ENCODE measurements at places on chromosomes 5 and 9. TPM values are rescaled to one million over a fixed set of nuclear protein-coding genes. Genes with fewer than 3 reads are reported as not detected.

C9 gene
- total RNA-seq: not detected

PCDHGB3 gene
- 15.4 TPM for total RNA-seq

FBP2 gene
- not detected for total RNA-seq

GZMA gene
- total RNA-seq: 1.6 TPM

SLC4A9 gene
- not detected for total RNA-seq

ARL10 gene
- 10.4 TPM for total RNA-seq

GRCh38 chr9:130701059-130702022 is 7.8 kb downstream of the EXOSC2 start:
- peak overlapping the region; percentile 19 for H3K27ac ChIP-seq
- DNase-seq: peak; percentile 45
- no peak overlapping the region for H3K4me3 ChIP-seq
- H3K27me3 ChIP-seq: no peaks in the 10 kb centered on the region
- H3K36me3 ChIP-seq: peaks cover 24% of the 10 kb centered on the region

DNA sequence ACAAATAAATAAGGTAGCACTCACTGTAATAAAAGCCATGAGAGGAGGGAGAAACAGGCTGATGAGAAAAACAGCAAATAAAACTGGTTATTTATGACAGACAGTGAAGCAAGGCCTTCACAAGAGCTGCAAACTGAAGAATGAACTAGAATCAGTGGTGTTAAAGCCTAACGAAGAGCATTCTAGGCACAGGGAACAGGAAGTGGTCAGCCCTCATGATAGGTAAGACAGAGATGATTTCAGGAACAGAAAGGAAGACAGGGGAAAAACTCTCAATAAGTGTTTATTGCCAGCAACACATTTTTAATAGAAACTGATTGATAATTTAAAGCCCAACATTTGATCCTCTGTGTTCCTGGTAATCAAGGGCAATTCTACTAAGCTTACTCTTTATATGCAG is 124.5 kb downstream of the EDIL3 start:
- no peaks in the 10 kb centered on the region for H3K27me3 ChIP-seq
- DNase-seq: no peak
- H3K27ac ChIP-seq: no peak overlapping the region
- H3K36me3 ChIP-seq: no peaks in the 10 kb centered on the region

DNA sequence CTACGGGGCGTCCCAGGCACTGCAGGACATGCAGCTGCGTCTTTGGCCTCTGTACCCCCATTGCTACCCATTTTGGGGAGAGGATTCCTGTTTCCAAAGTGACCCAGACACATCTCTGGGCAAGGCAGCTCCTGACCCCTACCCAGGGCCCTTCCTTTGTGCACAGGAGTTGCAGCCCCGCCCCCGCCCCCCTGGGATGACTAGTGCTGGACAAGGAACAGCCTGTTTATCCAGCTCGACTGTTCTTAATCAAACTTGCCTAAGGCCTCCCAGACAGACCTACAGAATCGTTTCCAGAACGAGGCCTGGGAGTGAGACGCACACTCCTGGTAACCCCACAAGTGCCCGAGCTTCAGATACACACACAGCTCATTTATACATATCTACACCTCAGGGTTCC is 13.2 kb downstream of the DIPK1B start:
- no peak for DNase-seq
- H3K4me3 ChIP-seq: no peak overlapping the region
- peaks cover 21% of the 10 kb centered on the region for H3K36me3 ChIP-seq
- H3K27me3 ChIP-seq: no peaks in the 10 kb centered on the region
- H3K4me1 ChIP-seq: peaks cover 8% of the 10 kb centered on the region
- H3K27ac ChIP-seq: no peak overlapping the region

DNA sequence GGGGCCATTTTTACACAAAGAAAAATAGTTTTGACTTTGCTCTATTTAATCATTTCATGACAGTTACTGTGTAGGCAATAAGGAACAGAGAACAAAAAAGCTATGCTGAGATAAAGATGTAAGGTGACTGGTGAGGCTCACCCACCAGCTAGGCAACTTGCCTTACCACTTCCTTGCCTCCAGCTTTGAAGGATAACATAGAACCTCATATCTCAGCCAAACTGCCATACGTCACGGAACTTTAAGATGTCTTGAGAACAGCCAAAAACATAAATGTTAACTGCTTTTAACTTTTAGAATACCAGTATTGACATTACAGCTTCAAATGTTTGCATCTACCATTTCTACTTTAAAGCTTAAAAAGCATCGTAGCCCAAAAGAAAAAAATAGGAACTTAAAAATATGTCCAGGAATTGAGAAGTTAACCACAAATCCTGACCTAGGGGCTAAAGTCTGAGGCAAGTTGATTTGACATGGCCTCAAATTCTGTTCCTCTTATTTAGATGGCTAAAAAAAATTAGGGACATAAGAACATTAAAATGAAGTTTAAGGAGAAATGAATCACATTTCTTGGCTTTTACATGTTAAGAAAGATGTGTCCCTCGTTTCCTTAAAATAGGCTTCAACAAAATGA is 7.7 kb upstream of the GCNT4 start:
- no peaks in the 10 kb centered on the region for H3K4me1 ChIP-seq
- no peak for DNase-seq
- no peaks in the 10 kb centered on the region for H3K27me3 ChIP-seq
- H3K4me3 ChIP-seq: no peak overlapping the region

DNA sequence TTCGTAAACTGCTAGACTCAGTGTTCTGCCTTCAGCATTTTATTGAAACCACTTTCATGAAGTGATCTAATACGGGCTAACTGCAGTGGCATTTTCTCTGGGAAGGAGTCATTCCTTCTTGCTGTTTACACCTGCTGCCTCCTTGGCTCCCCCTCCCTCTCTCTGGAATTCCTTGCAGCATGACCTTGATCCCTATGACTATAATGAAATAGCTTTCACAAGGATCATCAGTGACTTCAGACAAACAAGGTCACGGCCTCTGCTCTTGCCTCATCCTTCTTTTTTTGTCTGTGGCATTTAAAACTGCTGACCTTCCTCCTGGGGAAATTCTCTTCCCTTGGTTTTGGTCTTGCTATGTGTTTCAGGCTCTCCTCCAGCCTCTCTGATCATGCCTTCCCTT is 90.2 kb downstream of the ZNF462 start:
- no peaks in the 10 kb centered on the region for H3K27me3 ChIP-seq
- no peak overlapping the region for H3K27ac ChIP-seq
- no peak for DNase-seq
- H3K4me3 ChIP-seq: no peak overlapping the region
- no peaks in the 10 kb centered on the region for H3K36me3 ChIP-seq

- DNase-seq: no peak
- no peaks in the 10 kb centered on the region for H3K36me3 ChIP-seq
- peak within 1 kb of the TSS; percentile 68 for H3K4me3 ChIP-seq
- H3K27ac ChIP-seq: no peak within 1 kb of the TSS
- no peaks in the 10 kb centered on the region for H3K4me1 ChIP-seq
- H3K27me3 ChIP-seq: no peaks in the 10 kb centered on the region
Observed at GRCh38 chr9:214648-215493, at the start of gene DOCK8. DOCK8 (plus strand) TSS chr9:214865; CDS start chr9:214977, 112 bp downstream.

DNA sequence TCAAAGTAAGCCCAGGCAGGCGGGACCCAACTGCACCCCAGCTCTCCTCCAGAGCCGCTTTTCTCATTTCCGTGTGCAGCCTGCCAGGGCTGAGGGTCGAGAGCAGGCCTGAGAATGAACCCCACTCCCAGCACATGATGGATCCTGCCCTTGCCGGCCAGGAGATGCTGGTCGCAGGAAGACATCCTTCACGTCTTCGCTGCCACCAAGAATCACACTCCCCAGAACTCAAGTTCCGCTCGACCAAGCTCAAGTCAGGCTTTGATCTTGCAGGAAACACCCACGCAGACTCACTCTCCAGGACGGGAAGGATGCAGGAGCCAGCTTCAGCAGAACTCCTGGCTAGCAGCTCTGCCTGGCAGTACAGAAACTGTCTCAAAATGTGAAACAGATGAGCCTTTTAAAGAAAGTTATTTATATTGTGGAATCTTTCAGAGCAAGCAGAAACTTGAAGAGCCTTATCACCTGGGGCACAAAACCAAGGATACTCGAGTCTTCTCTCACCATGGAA is 102.4 kb downstream of the ROR2 start:
- H3K36me3 ChIP-seq: no peaks in the 10 kb centered on the region
- peaks cover 14% of the 10 kb centered on the region for H3K4me1 ChIP-seq
- no peak overlapping the region for H3K4me3 ChIP-seq
- no peaks in the 10 kb centered on the region for H3K27me3 ChIP-seq
- DNase-seq: no peak
- no peak overlapping the region for H3K27ac ChIP-seq

DNA sequence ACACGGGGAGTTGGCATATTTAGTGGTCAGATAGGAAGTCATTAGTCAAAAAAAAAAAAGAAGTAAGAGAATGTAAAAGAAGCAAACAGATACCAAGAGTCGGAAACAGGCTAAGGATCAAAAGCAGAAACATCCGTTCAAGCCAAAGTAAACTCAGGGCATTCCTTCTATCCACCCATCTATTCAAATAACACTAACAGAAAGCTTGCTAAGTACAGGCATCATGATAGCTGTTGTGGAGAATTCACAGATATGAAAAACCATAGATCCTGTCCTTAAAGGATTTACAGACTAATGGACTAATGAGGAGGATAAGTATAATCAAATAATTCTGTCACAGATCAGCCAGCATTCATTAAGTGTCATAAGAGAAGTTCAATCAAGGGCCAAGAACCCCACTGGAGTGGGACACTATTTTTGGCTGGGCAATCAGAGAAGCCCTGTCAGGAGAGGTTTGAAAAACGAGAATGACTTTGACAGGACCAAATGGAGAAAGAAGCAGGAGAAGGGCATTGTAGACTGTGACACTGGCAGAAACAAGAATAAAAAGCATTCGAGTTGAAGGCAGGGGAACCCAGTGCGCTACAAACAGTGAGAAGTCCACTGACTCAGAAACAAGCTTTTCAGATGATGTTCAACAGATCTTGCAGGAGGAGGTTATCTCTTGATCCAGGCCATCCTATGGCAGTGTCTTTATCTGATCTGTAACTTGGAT is 154.2 kb upstream of the TSLP start:
- no peak overlapping the region for H3K4me3 ChIP-seq
- no peak for DNase-seq
- H3K4me1 ChIP-seq: peaks cover 17% of the 10 kb centered on the region
- peak overlapping the region; percentile 64 for H3K27ac ChIP-seq
- no peaks in the 10 kb centered on the region for H3K27me3 ChIP-seq
- no peaks in the 10 kb centered on the region for H3K36me3 ChIP-seq

DNA sequence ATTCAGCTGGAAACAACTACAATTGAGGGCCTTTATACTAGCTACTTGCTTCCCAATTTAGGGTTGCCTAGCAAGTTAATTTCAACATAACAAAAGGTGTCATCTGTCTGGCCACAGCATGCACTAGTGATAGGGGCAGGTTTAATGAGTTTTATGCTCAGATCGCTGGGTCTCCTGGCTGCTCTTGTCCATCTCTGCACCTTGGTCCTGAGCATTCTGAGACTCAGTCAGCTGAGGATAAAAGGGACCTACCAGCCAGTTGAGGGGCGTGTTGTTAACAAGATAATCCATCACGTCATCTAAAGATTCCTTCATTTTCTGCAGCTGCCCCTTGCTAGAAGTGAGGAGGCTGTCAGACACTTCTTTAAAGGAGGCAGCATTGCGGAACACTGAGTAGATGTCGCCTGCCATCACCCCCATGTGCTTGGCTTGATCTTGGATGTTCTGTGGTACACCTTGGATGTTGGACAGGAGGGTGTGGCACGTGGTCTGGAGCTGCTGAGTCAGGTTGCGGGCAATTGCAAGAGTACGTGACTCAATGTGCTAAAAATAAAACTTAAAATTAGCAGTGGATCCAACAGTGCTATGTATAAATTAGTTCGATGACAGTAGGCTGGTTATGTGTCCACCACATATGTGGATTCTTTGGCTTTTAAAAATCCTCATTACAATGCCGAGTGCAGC is 11.0 kb downstream of the PLIN2 start:
- no peaks in the 10 kb centered on the region for H3K4me1 ChIP-seq
- no peaks in the 10 kb centered on the region for H3K27me3 ChIP-seq
- H3K27ac ChIP-seq: no peak overlapping the region
- peaks cover 31% of the 10 kb centered on the region for H3K36me3 ChIP-seq
- DNase-seq: no peak

DNA sequence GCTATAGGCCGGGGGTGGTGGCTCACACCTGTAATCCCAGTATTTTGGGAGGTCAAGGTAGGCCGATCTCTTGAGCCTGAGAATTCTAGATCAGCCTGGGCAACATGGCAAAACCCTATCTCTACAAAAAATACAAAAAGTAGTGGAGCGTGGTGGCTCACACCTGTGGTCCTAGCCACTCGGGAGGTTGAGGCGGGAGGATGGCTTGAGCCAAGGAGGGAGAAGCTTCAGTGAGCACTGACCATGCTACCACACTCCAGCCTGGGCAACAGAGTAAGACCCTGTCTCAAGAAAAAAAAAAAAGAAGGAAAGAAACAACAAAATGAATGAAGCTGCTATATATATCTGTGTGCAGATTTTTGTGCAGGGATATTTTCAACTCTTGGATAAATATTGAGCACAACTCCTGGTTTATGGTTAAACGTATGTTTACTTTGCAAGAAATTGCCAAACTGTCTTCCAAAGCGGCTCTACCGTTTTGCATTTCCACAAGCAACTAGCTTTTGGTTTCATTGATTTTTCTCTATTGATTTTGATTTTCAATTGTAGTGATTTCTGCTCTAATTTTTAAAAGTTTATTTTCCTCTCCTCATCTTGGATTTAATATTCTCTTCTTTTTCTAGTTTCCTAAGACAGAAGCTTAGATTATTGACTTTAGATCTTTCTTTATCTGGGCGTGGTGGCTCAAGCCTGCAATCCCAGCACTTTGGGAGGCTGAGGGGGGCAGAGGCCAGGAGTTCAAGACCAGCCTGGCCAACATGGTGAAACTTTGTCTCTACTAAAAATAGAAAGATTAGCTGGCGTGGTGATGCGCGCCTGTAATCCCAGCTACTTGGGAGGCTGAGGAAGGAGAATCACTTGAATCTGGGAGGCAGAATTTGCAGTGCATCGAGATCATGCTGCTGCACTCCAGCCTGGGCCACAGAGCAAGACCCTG is 49.2 kb downstream of the SPIN1 start:
- no peak overlapping the region for H3K27ac ChIP-seq
- no peak overlapping the region for H3K4me3 ChIP-seq
- peaks cover 4% of the 10 kb centered on the region for H3K4me1 ChIP-seq
- H3K36me3 ChIP-seq: peaks cover 10% of the 10 kb centered on the region
- DNase-seq: no peak

DNA sequence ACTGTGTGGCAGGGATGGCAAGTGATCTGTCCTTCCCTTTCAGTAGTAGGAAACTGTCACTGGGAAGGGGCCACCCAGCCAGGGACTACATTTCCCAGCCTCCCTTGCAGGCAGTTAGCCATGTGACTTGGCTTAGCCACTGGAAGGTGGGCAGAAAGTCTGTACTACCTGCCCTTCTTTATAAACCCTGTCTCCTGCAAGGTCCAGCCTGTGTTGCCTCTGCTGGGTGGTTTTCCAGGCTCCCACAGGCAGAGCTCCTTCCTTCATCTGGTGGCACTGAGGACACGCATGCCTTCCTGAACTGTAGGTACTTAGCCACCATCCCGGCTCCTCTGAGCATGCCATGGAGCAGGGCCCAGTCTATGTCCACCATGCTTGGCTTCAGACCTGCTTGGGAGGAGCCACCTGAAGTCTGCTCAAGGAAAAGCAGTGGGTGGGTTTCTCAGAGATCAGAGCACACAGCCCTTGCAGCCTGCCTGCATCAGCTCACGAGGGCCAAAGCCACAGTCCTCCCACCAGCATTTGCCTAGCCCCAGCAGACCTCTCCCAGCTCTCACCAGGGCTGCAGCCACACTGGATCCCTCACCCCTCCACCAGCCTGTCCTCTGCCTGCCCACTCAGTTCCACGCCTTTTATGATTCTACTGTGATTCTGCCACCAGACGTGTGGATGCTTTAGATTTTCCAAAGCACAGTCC is 16.7 kb upstream of the SLC25A51 start:
- no peaks in the 10 kb centered on the region for H3K27me3 ChIP-seq
- peaks cover 32% of the 10 kb centered on the region for H3K4me1 ChIP-seq
- H3K4me3 ChIP-seq: no peak overlapping the region
- H3K36me3 ChIP-seq: peaks cover 18% of the 10 kb centered on the region
- no peak overlapping the region for H3K27ac ChIP-seq

All from thoracic aorta (tissue), 2 donors.